ENCODE measurements at places on chromosomes 4 and X.
A peak's percentile ranks its signal among the peaks of the same experiment; 100 is the strongest.

DNA sequence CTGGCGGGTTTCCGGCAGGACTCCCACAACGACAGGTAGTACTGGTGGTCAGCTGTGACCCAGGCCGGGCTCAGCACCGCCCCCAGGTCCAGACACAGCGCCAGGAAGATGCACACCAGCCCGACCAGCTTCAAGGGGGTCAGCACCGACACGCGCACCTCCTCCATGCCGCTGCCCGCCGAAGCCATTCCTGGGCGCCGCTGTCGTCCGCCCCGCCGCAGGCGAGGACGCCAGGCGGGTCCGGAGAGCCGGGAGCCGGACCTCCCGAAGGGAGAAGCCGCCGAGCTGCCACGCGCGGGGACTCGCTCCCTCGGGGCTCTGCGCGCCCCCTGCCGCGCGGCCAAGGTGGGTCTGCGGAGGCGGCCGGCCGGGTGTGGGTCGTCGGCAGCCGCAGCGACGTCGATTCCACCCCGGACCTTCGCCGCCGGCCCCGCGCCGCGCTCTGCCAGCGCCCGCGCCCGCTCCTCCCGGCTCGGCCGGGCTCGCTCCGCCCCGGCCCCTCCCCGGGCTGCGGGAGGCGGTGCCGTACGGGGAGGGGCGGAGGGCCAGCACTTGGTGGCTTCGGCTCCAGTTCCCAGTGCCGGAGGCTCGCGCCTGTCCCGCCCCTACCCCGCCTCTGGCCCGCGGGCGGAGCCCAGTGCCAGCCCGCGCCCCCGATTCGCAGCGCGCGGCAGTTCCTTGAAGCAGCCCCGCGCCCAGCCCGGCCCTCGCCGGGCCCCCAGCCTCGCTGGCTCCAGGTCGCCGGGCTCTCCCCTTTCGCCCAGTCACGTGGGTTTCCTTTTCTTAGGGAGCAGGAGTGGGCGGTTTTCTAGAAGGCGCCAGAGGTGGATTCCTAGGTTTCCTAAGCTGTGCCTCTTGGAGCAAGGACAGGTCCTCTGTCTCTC lies at the start of gene TMEM47:
Gene TMEM47, minus strand, starts transcription at position 444 of the 884 bp plus-strand sequence. Its CDS starts 256 bp downstream, at position 188.
- no peak for DNase-seq

GRCh38 chrX:134895805-134896581 lies 94.8 kb upstream of the SMIM10 start:
- no peak for DNase-seq

GRCh38 chrX:25020905-25021449 lies 5.2 kb upstream of the ARX start:
- DNase-seq, result peak; percentile 25

DNA sequence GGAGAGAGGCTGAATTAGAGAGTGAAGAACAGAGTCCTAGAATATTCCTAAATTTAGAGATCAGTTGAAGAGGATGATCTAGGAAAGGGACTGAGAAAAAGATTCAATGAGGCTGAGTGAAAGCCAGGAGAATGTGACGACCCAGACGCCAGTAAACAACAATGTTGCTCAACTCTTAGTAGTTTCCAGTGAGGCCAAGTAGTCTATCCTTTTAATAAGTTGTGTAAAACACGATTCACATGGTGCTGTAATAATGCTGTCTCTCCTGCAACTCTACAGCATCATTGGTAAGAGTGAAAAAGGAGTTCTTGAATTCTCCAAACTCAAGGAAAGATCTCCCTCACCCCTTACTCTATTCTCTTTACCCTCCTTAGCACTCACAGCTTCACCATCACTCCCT lies 140.3 kb downstream of the CFAP299 start:
- DNase-seq, result no peak

DNA sequence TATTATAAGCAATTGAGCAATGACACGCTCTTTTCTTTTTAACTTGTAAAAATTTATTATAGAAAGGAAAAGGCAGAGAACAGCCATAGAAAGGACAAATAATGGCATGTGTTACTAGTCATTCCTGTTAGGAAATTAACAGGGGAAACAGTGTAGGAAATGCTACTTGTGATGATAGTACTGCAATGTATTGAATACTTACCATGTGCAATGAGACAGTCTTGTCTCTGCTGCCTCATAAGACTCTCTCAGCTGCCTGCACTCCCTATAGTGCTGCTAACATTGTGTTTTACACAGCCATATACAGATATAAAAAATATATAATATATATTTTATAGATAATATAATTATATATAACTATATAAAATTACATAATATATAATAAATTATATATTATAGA lies 62.3 kb upstream of the SHOX start:
- DNase-seq, result no peak

DNA sequence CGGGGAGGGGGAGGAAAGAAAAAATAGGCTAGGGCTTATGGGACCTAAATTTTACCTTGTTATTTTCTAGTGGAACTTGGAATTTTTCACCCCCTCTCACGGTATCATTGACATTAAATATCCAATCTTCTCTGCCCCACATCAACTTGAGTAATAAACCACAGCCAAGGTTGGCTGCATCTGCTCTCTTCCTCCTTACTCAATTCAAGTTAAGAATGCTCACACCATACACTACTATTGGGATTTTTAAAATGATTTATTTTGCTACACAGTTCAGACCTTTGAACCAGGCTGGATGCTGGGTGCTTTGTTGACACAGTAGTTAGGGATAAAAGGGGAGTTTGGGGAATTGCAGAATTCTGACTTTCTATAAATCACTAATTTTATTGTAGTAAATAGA lies 78.2 kb upstream of the DHX15 start:
- no peak for DNase-seq

DNA sequence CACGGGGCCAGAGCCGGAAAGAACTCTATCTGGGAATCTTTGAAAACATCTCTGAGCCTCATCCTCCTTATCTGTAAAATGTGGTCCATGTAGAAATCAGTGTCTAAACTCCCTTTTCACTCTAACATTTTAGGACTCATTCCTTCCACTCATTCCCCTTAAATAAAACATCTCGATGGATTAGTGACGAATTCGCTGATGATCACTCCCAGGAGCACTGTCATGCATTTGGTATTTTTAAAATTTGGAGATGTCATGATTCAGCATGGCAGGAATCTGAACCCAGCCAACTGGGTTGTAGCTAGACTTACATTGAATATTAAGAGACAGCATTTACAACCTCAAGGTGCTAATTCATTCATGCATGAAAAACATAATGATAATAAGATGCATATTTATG lies 88.1 kb downstream of the SPANXN3 start:
- DNase-seq, result no peak

DNA sequence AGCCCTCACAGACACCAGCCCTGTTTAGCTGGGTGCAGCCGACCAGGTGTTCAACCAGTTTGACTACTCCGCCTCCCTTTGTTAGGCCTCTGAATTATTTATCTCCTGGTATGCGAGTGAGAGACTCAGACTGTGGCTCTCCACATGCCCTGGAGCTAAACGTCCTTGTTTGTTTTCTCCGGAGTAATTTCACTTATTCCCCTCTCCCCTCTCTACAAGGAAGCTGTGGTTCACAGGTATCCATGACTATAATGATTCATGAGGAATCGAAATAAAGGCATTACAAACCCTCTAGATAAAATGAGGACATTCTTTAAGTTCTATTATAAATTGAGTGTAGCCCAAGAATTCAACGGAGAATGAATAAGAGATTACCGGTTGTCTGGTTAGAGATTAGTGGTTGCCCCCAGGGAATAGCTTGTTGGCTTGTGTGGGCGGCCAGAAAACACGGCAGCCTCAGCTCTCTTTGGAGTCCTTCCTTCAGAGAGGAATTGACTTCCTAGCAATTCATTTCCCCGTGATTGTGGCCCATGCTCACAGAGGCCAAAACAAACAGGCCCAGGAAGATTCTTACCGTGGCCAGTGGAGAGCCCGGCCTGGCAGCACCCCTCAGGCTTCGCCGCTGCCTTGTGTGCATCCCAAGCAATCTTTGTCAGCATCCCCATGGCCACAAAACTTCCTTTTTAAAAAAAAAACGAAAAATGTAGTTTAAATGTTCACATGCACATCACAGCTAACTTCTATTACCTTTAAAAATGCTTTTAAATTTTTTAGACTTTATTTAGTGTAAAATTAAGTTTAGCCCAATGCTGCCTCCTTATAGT lies 60.2 kb upstream of the CBR4 start:
- DNase-seq, result no peak

GRCh38 chrX:30283456-30284200 lies 25.6 kb downstream of the NR0B1 start:
- DNase-seq, result no peak

DNA sequence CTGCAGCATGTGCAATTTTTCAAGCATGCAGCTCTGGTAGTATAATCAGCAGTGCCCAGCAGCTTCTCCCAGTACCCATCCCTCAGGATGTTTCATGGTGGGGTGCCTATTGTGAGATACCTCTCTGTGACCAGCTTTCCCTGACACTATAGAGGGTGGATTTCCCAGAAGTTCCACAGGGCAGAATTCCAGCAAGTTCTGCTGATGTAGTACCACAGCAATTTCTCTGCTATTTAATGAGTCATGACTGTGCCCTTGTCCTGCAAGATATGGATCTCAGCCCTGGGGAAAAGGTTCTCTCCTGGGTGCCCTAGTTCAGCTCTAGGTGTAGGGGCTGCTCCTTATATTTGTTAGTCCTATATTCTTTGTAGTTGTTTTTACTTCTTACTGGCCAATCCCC lies 174.8 kb downstream of the ENOX2 start:
- no peak for DNase-seq

GRCh38 chrX:53685711-53686110 lies 808 bp downstream of the HUWE1 start:
- peak; percentile 34 for DNase-seq

DNA sequence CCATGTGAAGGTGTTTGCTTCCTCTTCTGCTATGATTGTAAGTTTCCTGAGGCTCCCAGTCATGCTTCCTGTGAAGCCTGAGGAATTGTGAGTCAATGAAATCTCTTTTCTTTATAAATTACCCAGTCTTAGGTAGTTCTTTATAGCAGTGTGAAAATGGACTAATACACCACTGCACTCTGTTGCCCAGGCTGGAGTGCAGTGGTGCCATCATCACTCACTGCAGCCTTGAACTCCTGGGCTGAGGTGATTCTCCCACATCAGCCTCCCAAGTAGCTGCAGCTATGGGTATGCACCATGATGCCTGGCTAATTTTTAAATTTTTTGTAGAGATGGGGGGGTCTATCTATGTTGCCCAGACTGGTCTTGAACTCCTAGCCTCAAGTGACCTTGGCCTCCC lies 15.8 kb upstream of the IGFBP7 start:
- no peak for DNase-seq

GRCh38 chr4:67701517-67701850 lies 529 bp upstream of the UBA6 start:
- no peak for DNase-seq

GRCh38 chr4:5758741-5759140 lies 47.7 kb downstream of the EVC start:
- DNase-seq, result no peak

Data from NCI-H1694 (cell line).